Activated T-cell treated with anti-CD3 and anti-CD28 coated beads, Interleukin-2, amount 50 U/mL, for 72 hours (primary cell): ENCODE measurements at places on chromosomes 1 and 21.

- no peak for DNase-seq
Measured at GRCh38 chr1:97593192-97593591, 327.6 kb downstream of the DPYD start.

DNA sequence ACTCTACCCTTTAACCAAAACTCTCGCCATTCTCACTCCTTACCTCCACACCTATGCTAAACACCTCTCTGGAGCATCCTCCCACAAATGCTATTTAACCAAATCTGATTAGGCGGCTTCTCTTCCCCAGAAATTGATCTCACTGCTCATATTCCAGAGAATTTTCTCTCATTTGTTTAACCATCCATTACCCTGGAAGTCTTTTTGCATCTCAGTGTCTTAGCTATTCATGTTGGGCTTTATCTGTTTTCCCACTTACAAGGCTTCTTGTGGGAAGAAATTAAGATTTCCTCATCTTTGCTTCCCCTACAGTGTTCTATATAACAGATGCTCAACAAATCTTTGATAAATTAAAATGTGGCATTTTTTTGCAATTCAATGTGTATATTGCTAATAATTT lies 45.5 kb downstream of the MYSM1 start:
- DNase-seq, result no peak

- no peak for DNase-seq
Measured at GRCh38 chr1:7300893-7301663, 470.0 kb upstream of the VAMP3 start.

DNA sequence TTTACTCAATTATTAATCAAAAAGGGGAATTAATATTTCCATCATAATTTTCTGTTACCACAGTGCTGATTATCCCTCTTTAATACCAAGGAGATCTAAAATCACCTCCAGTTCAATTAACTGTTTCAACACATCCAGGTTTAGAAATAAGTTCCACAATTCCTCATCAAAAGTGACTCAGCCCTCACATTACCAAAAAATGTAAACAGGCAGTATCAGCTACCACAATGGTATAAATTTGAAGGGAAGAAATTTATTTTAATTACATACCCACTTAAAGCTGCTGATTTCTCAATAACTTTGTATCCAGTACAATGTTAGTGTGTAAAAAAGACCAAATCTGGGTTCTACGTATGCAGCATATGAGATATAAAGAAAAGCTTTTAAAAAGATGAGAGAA lies 51.9 kb downstream of the EIF4G3 start:
- no peak for DNase-seq

DNA sequence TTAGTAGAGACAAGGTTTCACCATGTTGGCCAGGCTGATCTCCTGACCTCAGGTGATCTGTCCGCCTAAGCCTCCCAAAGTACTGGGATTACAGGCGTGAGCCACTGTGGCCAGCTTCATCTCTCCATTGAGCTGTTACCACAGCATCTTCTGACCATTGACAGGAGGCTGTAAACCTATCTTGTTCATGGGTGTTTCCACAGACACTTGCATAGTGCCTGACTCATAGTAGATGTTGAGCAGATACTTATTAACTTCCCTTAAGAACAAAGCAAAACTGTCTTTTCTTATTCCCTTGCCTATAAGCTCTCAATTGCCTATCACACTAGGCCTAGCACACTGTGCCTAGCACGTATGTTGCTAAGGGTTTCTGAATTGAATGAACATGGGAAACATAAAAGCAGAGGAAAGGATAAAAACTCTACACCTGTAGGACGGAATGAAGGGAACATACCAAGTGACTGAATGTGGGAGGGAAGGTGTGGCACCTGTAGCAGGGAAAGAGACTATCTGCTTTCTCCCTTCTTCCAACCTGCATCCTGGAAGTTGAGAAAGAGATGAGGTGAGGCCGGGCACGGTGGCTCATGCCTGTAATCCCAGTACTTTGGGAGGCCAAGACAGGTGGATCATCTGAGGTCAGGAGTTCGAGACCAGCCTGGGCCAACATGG lies 1.2 kb upstream of the C1orf54 start:
- DNase-seq, result no peak

DNA sequence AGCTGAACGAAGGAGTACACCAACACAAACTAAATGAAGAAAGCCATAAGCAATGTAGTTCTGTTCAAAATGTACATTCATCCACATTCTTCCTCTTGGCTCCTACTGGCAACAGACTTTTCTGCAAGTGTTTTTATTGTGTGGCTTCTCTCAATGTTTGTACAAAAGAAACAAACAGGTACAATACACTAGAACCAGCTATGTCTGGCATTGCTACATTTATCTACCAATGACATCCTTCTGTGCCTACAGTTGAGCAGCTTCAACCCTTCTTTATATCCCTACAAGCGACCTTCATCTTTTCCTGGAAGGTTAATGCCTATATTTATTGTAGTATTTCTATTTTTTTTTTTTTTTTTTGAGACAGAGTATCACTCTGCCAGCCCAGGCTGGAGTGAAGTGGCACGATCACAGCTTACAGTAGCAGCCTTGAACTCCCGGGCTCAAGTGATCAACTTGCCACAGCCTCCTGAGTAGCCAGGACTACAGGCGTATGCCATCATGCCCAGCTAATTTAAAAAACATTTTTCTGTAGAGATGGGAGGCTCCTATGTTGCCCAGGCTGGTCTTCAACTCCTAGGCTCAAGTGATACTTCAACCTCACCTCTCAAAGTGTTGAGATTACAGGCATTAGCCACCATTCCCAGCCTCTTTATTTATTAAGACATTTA lies 89.3 kb downstream of the ASH1L start:
- DNase-seq, result no peak

- DNase-seq, result peak; percentile 27
Measured at GRCh38 chr1:41242342-41243078, 404 bp upstream of the SCMH1 start.

- peak; percentile 27 for DNase-seq
Measured at GRCh38 chr1:1782399-1783221, 4.3 kb upstream of the NADK start.

DNA sequence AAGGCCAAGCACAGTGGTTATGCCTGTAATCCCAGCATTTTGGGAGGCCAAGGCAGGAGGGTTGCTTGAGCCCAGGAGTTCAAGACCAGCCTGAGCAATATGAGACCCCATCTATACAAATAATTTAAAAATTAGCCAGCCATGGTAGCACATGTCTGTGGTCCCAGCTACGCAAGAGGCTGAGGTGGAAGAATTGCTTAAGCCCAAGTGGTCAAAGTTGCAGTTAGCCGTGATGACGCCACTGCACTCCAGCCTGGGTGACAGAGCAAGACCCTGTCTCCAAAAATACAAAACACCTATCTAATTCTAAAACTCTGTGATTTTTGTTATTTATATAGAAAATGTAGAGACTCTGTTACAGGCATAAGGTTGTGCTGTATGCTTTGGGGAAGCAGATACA lies 44.2 kb upstream of the ZYG11A start:
- DNase-seq, result no peak

DNA sequence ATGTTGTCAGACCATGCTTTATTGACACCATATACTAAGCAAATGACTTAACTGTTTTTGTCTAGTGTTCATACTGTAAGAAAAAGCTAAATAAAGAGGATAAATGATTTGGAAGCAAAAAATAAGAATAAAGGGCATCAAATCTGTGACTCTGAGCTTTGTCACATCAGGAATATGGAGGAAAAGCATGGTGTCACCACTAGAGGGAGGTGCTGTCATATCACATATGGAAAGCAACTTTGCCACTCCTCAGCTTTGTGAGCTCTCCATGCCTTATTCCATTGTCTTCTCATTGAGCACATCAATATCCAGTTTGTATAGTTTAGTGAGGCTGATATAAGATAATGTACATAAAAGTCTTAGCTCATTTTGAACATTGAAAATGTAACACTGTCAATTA lies 20.8 kb upstream of the GBP1 start:
- DNase-seq, result peak; percentile 36

DNA sequence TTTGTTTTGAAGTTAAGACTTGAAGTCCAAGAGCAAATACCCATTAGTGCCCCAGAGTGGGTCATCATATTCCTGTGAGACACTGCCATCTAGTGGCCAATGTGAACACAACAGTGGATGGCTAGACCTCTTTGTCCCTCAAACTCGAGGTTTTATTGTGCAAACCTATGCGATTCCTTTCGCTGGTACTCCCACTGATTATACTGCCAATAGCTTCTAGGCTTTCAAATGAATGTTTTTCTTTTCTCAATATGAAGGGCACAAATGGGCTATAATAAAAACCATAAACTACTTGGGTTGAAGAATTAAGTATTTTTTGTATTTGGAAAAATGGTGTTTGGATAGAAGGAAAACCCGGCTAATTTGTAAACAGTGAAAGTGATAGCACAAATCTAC lies 100.4 kb upstream of the ZNF281 start:
- peak; percentile 66 for DNase-seq

DNA sequence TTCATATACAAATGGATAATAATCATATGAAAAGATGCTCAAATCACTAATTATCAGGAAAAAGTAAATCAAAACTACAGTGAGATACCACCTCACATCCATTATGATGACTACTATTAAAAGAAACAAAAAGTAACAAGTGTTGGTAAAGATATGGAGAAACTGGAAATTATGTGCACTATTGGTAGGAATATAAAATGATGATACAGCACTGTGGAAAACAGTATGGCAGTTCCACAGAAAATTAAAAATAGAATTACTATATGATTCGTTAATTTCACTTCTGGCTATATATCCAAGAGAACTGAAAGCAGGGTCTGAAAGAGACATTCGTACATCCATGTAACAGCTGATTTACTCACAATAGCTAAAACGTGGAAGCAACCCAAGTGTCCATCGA lies 21.1 kb upstream of the ATP1A1 start:
- DNase-seq, result no peak

DNA sequence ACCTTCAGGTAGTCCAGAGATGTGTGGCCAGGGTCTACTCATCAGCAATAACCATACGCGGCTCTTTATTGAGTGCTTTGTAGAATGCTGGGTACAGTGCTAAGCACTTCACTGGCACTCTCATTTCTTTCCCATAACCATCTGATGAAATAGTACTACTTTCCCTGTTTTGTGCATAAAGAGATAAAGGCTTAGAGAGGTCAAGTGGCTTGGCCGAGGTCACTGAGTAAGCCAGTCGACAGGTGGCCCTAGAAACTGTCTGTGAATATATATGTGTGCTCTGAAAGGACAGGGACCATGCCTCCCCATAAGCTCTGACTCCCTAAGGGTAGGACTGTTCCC lies 52.8 kb downstream of the NENF start:
- no peak for DNase-seq

DNA sequence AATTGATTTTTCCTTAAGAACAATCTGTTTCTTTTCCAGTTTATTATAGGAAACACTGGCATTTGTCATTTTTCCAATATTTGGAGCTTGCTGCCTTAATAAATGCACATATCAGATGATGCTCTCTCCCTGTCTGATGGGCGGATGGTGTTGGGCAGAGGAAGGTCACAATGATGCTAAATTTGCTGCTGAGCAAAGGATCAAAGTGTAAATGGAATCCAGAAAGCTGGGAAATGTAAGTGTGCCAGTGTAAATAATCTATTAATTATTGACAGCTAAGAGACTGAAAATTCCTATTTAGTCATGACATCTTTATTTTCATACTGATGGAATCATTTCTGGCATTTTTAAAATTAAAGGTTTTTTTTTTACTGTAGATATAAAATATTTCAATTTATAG lies 243.2 kb downstream of the PTBP2 start:
- no peak for DNase-seq

DNA sequence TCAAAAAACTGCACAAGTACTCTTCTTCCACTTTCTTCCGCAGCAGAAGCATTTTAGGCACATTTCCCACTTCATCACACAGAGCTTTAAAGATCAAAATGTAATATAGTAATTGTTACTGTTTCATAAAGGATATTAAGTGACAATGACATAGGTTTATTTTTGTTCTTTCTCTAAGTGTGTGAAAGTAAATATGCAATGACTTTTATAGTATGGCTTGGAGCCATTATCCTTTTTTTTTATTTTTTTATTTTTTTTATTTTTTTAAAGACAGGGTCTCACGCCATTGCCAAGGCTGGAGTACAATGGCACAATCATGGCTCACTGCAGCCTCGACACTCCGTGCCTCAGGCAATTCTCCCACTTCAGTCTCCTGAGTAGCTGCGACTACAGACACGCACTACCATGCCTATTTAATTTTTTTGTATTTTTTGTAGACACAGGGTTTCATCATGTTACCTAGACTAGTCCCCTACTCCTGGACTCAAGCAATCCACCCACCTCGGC lies 7.0 kb downstream of the TRIM33 start:
- no peak for DNase-seq

GRCh38 chr1:42877380-42877779 lies 31.0 kb downstream of the ZNF691 start:
- DNase-seq, result no peak

DNA sequence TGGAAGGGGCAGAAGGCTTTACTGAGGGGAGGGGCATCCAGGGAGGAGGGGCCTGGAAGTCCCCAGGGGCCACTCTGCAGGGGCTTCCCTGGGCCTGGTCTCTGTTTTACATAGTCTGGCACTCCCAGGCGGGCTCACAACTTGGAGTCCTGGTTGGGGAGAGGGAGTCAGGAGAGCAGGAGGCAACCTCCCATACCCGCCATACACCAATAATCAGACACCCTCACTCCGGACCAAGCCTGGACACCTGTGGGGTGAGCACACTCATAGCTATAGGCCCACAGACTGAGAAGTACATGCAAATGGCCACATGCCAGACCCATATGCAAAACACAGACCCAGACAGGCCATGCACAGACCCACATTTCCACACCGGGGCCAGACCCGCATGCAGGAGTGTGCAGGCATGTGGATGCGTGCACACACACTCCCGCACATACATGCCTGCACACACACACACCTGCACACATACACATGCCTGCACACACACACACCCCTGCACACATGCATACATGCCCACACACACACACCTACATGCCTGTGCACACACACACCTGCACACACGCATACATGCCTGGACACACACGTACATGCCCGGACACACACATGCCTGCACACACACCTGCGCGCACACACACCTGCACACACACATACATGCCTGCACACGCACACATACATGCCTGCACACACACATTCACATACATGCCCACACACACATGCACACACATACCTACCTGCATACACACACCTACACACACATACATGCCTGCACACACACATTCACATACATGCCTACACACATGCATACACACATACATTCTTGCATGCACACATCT lies 89.5 kb upstream of the RUNX3 start:
- DNase-seq, result no peak

- no peak for DNase-seq
Measured at GRCh38 chr1:93257889-93258288, 77.4 kb downstream of the CCDC18 start.

- no peak for DNase-seq
Measured at GRCh38 chr1:160007577-160008200, 24.1 kb downstream of the PIGM start.

- no peak for DNase-seq
Measured at GRCh38 chr1:201537028-201537427, 1.9 kb upstream of the NAV1 start.

GRCh38 chr1:228090613-228091081 lies 8.1 kb downstream of the ARF1 start:
- DNase-seq, result no peak
